Adipocyte (in vitro differentiated cells): ENCODE measurements at places on chromosomes 6 and 20.

GRCh38 chr20:31494131-31494530, 19.0 kb downstream of the REM1 start:
- DNase-seq: no peak

DNA sequence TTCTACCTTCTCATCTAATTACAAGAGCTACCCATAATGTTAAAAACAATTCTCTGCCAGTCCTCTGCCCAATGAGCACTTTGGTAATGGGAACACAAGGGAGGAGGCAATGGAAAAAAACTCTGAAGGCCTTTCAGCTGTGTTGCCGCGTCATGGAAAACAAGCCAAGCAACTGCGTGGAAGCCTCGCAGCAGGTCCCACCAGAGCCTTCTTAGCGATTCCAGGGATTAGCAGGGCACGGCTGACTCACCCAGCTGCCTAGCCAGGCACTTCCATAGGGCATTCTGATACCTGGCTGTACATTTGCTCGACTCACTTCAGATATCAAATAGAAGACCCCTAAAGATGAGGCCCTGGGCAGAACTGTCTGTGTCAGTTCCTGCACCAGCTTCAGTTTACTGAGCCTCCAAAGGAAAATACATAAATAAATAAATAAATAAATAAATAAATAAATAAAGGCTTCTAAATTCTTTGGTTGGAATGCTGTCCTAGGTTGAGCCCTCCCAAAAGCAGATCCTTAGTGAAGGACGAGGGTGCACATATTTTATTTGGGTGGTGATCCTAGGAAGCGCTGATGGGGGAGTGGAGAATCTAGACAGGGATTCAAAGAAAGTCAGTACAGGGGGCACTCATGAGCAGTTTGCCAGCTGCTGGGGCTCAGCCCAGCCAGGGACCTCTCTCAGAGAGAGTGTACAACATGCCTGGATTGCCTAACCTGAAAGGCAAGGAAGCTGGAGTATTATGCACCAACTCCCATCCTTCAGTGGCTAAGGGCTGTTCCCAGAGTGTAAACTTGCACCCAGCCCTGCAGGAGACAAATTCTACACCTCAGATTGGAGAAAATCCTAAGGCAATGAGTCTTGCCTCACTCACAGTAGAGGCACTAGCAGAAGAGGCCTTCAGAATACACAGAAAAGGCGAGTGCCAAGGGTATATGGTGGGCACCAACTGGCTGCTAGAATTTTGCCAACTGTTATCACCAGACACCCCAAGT, 18.2 kb downstream of the SNAP25 start:
- no peak for DNase-seq

DNA sequence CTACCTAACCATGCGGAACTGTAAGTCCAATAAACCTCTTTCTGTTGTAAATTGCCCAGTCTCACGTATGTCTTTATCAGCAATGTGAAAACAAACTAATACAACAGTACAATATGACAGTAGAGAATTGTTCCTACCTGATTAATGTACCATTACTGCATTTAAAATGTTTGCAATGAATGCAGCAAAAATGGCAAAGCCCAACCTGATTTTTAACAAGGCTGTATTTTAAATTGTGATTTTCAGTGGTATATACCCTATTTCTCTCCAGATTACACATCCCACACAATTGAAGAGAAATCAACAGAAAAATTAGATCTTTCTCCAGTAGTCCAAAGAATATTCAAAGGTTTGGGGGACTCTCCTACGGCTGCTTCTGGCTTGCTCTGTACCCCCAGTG, 3.3 kb upstream of the PCSK2 start:
- DNase-seq: no peak

DNA sequence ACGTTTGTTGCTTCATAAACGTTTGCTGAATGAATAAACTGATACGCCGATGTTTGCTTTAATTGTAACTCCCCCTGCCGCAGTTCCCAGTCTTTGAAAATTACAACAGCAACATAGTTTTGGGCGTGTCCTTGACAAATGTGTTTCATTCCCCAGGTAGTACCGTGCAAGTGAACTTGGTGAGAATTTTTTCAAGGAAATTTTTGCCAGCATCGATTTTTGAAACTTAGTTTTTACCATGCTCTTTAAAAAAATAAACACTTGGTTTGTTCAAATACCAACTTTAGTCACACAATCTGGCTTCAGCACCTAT, 60.1 kb downstream of the FAM217A start:
- no peak for DNase-seq

DNA sequence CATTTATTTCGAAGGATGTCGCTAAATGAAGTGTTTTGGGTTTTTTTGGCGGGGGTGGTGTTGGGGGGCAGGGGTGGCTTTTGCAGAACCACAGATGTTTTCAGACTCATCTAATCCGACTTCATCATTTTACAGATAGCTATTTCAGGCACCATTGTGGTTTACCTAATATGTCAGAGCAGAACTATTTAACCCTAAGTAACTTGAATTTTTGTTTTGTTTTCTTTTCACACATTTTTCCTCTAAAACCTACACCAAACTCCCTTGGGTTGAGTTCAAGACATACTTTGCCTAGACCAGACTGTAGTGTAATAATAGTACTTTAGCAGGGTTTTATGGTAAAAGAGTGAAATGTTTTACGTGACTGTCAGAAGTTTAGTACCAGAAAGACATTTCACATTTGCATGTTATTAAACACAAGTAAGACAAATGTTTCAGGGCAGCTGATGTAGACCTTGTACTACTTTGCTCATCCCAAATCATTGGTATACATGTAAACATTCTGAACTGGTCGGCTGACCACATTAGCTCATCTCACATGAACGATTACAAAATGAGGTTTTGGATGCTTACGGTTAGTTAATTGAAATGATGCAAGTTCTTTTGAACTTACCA, 37.7 kb downstream of the MAP3K4 start:
- peak; percentile 72 for DNase-seq

- no peak for DNase-seq
These were observed 6.2 kb upstream of the CYP24A1 start for GRCh38 chr20:54179946-54180345.

DNA sequence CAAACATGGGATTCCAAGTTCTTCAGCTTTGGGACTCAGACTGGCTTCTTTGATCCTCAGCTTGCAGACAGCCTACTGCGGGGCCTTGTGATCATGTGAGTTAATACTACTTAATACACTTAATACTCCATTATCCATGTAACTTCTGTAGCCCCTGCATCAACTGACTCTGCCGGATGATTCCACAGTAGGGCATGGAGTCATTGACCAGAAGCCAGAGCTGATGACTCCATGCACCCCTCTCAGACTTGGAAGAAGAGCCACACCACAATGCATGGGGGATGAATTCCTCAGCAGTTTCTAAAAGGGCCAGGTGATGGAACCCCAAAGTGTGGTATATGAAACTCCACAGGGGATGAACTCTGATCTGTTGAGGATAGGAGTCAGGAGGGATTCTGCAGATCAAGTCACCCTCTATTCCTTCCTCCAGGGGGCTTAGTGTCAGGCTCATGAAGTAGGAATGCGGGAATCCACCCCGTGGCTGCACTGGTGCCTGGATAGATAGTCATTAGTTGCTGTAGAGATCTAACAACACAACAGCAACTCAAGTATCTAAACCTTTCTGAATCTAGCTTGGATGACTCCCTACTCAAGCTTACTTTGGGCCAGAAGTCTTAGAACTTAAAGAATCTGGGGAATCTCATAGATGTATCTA, 70.2 kb downstream of the GPR6 start:
- no peak for DNase-seq

DNA sequence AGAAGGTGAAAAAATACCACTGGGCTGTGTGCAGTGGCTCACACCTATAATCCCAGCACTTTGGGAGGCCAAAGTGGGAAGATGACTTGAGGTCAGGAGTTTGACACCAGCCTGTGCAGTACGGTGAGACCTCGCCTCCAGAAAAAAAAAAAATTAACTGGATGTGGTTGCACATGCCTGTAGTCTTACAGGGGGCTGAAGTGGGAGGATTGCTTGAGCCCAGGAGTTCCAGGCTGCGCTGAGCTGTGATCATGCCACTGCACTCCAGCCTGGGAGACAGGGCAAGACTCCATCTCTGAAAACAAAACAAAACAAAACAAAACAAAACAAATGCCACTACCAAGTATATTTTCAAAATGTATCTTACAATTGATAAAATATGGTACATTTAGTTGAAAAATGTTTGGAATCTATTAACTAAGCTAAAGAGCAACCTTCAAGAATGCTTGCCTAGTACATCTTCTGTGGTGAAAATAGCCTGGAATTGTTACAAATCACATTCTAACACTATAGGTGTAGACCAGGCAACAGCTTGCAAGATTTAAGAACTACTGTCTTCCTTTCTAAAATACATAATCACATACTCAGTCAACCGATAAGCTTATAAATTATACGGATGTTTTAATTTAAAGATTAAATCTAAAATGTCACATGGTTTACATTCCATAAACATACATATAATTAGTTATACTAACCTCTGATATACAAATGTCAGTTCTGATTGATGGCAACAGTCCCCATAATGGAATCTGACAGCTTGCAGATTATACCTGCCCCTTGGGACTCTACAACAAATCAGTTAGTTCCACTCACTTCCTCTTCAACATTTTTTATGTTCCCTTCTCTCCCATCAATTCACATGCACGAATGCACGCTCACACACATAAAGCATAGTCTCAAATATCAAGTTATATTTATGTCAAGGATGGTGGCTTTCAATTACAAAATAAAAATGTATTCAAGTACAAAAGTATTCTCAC, 150.8 kb downstream of the ASCC3 start:
- DNase-seq: peak; percentile 17

GRCh38 chr6:39961178-39961577, 26.9 kb upstream of the MOCS1 start:
- peak; percentile 43 for DNase-seq

GRCh38 chr6:106518748-106519147, 110.5 kb downstream of the RTN4IP1 start:
- no peak for DNase-seq

GRCh38 chr20:38300438-38300837, 3.5 kb upstream of the BPI start:
- no peak for DNase-seq

DNA sequence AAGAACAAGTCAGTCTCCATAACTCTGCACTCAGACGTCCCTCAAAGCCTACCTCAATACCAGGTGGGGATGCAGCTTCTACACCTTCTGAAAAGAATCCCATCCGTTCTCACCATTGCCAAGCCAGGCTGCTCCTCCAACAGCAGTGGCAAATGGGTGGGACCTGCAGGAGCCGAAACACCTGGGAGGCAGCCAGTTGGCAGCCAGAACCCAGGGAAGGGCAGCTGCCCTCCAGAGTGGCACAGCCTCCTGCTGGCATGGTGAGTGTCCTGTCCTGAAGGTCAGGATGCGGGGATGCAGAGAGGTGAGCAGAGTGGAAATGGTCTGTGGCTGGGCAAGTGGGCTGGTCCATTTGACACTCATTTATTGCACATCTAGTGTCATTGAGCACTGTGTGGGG, 210.6 kb upstream of the CDH4 start:
- no peak for DNase-seq

GRCh38 chr6:49088631-49089030, 374.4 kb downstream of the MMUT start:
- no peak for DNase-seq

DNA sequence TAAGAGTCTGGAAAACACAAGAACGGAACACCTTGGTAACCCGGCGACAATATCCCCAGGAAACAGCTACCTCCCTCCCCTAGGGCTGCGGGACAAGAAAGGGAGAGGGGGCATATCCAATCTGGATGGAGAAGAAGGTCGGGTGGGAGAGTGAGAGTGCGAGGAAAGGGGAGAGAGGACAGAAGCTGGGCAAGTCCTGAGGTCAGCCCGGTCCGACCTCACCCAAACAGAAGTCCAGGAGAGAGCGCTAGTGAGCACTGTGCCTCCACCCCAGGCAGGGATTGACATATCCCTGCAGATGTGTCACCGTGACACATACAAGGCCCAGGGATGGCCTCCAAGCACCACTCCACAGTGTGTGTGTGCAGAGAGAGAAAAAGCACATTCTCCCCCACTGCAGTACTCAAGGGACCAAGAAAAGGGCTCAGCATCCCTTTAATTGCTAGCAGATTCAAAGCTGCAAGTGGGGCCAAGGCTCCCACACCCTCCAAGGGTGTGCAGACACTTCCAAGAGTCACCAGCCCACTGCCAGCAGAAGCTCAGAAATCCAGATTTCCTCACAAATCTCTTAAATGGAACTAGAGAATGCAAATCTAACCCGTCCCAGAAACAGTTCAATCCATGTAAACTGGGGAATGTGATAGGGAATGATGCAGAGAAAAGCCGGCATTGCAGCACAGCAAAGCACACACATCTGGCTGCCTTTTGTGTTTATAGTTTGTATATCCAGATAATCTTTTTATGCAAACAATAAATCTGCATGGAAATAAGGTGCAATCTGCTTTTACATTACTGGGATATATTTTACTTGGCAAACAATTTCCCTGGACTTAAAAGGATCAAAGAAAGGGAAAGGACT, 3.1 kb downstream of the PXDC1 start:
- DNase-seq: peak; percentile 91

- DNase-seq: no peak
These were observed 72.4 kb upstream of the SYNJ2 start for GRCh38 chr6:157909282-157909664.
